Stimulated activated CD4-positive, alpha-beta T cell treated with anti-CD3 and anti-CD28 coated beads, TNF-alpha, amount 100 ng/mL, for 48 hours (primary cell): ENCODE measurements at places on chromosomes 7 and 10.

DNA sequence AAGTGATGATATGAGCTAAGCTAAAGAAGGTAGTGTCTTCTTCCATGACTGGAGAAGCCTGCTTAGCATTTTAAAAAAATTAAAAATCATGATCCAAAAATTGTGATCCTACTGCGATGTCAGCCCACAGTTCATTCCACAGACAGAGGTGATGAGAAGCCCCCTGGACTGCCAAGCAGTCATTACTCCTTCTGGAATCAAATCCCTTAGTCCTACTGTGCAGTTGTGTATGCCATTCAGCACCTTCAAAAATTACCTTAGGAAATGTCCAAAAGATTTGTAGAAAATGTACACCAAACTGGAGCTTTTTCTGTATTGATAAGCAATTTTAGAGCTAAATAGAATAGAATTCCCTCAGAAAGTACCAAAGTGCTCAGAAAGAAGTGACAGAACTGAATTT is 283.5 kb upstream of the NFE2L3 start:
- DNase-seq: no peak

DNA sequence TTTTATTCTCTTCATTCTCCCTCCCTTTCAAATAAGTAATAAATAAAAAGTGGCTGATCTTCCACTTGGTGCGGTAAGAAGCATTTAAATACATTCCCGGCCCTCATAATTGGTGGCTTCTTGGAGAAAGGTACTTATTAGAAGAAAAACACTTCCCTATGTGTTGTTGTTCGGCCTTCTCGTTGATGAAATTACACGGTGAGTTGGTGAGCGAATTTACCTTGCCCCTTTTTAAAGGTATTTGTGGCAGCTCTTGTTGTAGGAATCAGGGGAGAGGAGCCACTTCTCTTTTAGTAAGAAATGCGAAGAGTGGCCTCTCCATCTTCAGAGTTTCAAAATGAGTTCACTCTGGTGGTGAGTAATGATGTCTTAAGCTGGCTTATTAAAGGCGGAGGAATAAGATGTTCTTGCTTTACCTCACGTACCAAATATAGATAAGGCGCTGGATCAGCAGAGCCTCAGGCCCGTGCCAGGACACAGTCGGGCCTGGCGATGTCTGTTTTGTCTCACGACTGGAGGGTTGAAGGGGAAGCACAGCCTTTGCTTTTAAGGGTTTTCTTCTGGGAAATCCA is 135.9 kb downstream of the CUX1 start:
- peak; percentile 6 for DNase-seq

GRCh38 chr10:97744405-97745035 is 7.6 kb downstream of the ZFYVE27 start:
- DNase-seq: no peak

DNA sequence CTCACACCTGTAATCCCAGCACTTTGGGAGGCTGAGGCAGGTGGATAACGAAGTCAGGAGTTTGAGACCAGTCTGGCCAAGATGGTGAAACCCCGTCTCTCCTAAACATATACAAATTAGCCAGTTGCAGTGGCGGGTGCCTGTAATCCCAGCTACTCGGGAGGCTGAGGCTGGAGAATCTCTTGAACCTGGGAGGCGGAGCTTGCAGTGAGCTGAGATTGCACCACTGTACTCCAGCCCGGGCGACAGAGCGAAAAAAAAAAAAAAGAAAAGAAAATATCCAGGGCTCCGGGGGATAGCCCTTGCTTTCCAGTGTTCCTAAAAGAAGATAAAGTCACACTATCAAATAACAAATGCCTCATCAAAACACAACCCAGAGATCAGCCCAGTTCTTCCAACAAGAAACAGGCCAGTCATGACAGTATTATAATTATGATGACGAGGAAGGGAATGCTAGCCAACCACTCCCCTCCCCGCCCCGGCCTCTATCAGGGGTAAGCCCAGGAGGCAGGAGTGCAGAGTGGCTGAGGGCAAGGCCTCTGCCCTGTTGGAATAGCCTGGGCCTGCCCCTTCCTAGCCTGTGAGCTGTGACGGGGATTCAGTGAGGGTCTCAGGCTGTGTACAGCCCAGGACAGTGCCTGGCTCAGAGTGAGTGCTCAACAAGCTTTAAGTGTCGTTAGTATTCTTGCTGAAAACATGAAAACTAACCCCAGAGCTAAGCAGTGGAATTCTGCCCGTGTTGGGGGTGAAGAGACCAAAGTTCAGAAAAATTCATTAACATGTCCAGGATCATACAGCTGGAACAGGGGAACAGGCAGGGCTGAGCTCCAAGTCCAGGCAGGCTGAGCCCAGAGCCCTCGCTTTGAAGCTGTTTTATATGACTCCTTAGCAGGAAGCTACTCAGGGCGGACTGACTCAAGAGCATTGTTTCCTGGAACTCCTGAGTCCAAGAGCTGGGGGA is 54.3 kb downstream of the FAM241B start:
- no peak for DNase-seq

DNA sequence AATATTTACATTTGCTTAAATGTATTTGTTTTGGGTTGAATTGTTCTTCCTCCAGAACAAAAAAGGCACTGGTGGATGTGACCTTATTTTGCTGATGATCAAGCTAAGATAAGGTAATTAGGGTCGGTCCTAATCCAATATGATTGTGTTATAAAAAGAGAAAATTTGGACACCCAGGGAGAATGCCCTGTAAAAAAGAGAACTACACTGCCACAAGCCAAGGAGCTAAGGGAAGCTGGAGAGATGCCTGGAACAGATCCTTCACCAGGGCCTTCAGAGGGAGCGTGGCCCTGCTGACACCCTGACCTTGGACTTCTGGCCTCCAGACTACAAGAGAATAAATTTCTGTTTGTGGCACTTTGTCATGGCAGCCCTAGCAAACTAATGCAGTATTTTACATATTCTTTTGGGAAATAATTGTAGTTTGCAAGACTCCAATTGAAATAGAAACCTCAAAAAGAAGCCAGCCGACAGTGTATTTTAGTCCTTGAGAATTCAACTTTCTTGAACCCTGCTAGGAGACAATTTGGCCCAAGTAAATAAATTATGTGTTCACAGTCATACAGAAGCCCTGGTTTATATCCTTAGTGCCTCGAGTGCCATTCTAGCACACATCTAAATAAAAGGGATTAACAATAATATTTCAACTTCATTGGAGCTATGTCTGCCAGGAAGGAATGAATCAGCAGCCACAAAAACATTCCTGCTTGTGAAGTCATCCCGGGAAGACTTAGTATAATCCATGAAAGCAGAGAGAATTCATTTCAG is 164.6 kb downstream of the PKD1L1 start:
- DNase-seq: no peak

GRCh38 chr10:92957223-92958010 is 103.2 kb upstream of the CYP26C1 start:
- no peak for DNase-seq

DNA sequence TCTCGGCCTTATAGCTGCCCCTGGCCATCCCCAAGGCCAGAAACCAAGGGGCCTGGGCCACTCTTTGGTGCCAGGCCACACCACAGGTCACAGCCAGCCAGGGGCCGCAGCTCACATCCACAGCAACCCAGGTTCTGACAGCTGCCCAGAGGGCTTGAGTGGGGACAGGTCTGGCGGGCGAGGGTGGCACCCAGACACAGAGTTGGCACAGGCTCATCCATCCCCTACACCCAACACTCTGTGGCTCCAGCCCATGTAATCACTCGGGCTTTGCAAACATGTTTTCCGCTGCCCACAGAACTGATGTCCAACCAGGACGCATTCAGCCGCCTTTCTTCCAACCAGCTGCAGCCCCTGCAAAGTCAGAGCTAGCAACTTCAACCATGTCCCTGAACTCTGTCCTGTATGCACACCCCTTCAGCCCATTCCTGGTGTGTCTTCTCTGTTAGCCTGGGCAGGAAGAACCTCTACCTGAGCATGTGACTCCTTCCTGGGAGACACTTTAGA is 57.7 kb upstream of the PPP2R2D start:
- DNase-seq: no peak

- no peak for DNase-seq
Observed at GRCh38 chr7:47039089-47039648, 542.7 kb downstream of the TNS3 start.

GRCh38 chr10:110789604-110790433 is 81.9 kb upstream of the PDCD4 start:
- no peak for DNase-seq

DNA sequence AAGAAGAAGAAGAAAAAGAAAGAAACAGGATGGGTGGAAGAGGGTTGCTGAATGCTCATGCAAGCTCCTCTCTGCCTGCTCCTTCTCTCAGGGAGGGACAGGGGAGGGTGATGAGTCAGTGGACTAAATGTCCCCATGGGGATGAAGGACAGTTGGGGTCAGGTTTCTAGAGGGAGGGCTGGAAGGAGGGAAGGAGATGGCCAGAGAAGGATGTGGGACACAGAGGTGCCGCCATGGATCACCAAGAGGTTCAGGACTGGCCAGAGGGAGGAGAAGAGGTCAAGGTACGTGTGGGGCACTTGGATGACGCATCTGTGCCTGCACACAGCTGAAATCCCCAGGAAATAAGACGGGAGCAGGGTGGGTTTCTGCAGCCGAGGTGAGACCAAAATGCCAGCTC is 88.9 kb upstream of the GTF2I start:
- no peak for DNase-seq

DNA sequence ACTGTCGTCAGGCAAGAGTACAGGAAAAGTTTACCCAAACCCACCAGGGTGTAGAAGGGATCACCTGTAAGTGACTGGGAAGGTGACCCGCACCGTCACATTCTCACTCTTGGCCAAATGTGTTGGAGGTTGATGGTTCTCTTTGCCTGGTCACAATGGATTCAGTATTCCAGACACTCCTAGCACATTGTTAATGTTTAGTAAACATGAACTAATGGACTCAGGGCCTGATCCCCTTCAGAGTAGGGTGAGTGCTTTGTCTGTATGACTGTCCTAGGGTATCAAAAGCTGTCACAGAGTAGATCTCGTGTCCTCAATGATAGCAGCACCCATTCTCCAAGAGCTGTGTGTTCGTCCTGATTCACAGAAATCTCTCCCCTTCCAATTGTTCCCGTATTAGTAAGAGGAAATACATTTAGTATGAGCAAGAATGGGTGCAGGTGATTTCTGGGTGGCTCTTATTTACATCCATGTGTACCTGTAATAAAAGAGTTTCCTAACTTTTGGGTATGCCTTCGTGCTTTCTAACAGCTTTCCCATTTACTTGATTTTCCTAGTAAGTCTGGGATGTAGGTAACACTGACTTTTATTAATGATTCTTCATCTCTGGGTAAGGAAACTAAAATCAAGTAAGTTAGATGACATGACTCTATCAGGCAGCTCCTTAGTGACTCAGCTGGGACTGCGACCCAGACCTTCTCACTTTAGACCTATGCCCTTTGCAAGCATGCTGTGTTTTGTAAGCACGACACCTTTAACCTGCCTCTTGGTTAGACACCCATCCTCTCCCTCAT is 4.7 kb downstream of the EEPD1 start:
- no peak for DNase-seq

DNA sequence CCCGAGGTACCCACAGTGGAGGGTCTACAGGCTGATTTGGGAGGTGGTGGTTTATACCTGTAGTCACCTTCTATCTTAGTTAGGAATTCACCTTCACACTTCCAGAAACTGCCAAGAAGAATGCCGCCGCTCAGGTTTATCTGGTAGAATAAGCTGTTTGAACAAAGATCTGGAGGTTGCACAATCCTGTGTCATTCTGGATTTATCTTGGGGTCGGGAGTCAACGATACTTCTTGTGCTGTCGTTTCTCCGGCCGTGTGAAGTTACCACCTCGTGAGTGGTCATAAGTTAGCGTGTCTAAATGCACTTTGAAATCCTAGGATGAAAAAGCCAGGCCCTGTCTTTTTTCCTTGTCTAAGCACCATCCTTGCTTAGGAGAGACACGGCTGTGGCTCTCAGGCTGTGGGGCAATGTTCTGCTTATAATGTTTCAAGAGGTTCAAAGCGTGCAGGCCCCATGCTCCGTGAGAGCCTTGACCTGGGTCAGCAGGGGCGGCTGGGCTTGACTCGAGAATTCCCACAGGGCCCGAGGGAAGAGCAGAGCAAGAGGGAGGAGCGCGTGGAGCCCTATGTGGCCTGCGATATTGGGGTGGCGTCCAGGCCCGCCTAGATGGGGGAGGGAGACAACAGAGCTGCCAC is 35.5 kb downstream of the GRIFIN start:
- DNase-seq: no peak

GRCh38 chr10:36345807-36346206 is 703.7 kb upstream of the FZD8 start:
- DNase-seq: no peak

DNA sequence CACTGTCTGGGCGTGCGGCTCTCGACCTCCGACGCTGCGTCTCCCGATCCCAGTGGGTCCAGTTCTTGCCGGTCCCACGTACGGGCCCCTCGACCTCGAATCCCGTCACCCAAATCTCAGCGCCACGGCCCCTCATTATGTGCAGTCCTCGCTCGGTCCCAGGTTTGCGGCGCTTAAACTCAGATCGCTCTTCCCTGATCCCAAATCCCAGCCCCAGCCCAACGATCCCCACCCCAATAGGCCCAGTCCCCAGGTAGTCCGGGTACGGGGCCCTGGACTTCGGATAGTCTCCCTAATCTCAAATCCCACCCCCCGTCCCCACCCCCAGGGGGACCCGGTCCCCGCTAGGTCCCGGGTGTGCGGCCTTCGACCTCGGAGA is 666 bp downstream of the HNRNPF start:
- DNase-seq: no peak

DNA sequence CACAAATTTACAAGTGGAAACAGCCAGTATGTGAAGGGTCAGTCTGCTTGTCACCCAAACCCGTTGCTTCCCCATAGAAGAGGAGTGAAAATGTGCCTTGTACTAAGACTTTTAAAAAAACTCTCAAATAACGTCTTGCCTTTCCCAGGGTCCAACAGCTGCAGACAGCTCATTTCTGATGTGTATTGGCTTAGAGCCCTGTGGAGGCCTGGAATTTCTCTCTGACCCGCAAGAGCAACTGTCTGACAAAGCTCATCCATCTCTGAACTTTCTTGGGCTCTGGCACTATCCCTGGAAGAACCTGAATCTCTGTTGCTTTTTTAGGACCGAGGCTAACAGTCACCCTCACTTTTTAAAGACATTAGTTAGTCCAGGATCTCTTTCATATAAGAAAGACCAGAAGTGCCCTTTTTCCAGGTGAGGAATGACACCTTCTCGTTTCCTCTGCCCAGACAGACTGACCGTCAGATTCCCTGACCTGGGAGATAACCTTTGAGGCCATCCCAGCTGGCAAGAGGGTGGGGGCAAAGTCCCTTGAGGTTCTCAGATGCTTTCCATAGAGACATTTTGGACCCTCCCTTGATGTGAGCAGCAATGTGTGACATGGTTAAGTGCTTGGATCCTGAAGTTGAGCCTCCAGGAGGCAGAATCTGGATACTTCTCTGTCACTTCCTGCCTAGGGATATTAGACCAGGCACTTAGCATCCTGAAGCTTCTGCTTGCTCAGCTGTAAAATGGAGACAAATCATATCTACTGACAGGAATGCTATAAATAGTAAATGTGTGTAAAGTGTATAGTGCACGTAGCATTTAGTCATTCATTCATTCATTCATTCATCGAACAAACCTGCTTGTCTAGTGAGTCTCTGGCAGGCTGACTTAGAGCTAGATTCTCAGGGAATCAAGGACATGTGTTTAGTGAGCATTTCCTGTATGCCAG is 4.5 kb upstream of the NODAL start:
- DNase-seq: no peak

GRCh38 chr10:59376846-59377245 is 14.5 kb upstream of the FAM13C start:
- no peak for DNase-seq

GRCh38 chr7:33261585-33261984 is 132.2 kb downstream of the BBS9 start:
- no peak for DNase-seq

- DNase-seq: no peak
Observed at GRCh38 chr10:35778306-35778705, 136.2 kb upstream of the FZD8 start.

- DNase-seq: no peak
Observed at GRCh38 chr7:140542228-140542603, 62.9 kb upstream of the MKRN1 start.
